ENCODE measurements at places on chromosomes 7 and 10. TPM values are rescaled to one million over a fixed set of nuclear protein-coding genes. Genes with fewer than 3 reads are reported as not detected.

MMD2 gene
- not detected for polyA plus RNA-seq

GRCh38 chr10:113894581-113894980, 40.1 kb downstream of the NHLRC2 start:
- DNase-seq: no peak

ELOVL3 gene
- 0.29 TPM for polyA plus RNA-seq

- DNase-seq: no peak
Observed at GRCh38 chr7:88229302-88229995, 9.6 kb upstream of the SRI start.

DNA sequence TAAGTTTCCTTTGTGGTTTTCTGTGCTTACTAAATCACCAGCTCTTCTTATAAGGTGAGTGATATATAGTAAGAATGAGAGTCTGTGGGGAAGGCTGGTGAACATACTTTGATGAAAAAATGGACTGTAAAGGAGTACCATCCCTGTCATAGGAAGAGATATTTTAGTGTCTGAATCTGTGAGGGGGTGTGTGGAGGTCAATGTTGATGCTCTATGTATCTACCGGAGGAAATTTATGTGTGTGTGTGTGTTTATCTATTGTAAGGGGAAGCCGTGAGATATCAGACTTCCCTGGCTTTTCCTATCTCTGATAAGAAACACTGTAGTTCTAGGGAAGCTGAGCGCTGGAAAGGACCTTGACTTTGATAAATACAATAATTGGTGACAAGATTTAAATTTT, 179.0 kb downstream of the PCDH15 start:
- DNase-seq: no peak

H2BK1 gene
- polyA plus RNA-seq: not detected

DNA sequence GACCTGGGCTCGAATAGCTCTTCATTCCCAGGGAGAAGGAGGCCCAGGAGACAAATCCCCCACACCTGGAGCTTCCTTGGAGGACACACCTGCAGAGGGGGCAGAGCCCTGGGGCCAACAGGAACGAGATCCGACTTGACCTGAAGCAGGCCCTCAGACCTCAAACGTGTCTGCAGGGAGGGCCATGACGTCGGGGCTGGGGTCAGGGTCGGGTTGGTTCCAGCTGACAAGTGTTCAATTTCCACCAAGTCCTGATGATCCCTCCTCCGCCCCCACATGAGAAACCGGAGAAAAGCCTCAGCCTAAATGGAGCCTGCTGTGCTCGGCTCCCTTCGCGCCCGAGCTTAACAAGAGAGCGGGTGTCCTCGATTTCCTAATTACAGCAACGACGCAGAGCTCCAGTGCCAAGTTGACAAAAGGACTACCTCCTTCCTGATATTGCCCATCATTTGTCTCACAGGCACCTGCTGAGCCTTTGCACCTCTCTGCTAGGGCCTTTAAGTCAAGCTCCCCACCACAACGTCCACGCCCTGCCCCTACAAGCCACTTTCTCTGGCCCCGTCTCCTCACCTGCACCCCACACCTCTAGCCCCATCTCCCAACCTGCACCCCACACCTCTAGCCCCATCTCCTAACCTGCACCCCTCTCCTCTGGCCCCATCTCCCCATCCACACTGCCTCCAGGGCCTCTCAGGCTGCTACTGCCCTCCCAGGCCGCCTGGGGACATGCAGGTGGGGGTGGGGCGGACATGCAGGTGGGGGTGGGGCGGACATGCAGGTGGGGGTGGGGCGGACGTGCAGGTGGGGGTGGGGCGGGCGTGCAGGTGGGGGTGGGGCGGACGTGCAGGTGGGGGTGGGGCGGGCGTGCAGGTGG, 519.4 kb downstream of the GLRX3 start:
- DNase-seq: no peak

RADIL gene
- 6.0 TPM for polyA plus RNA-seq

TMEM229A gene
- polyA plus RNA-seq: not detected

- no peak for DNase-seq
Observed at GRCh38 chr10:17872191-17873091, 63.3 kb downstream of the MRC1 start.

DNA sequence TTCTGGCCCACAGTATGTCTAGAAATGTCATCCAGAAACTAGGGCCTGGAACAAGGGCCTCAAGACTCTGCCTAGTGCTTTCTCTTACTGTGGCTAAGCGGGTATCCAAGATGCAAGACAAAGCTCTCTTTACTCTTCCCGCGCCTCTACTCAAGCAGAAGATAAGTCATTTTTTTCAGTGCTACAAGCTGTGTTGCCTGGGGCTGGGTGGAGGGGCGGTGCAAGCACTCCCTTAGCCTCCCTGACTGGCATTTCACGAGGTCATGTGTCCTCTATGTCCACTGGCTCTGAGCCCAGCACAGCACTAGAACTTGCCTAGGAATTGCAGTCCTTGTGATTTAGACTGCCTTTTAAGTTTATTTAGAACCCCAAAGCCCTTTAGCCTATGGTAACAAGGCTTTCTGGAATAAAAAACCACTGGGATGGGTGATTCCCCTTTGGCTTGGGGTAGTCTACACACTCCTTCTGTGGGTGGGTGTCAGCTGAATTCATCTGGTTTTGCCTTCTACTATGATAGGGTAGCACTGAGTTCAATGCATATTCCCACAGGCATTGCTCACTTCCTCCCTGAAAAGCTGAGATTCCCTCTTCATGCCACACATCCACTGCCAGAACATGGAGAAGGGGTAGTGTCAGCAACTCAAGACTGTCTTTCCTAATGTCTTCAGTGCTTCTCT, 371.8 kb upstream of the KCND2 start:
- no peak for DNase-seq

GBX1 gene
- 1.5 TPM for polyA plus RNA-seq

PPP1R9A gene
- polyA plus RNA-seq: 18.4 TPM

PRPS1L1 gene
- not detected for polyA plus RNA-seq

DNA sequence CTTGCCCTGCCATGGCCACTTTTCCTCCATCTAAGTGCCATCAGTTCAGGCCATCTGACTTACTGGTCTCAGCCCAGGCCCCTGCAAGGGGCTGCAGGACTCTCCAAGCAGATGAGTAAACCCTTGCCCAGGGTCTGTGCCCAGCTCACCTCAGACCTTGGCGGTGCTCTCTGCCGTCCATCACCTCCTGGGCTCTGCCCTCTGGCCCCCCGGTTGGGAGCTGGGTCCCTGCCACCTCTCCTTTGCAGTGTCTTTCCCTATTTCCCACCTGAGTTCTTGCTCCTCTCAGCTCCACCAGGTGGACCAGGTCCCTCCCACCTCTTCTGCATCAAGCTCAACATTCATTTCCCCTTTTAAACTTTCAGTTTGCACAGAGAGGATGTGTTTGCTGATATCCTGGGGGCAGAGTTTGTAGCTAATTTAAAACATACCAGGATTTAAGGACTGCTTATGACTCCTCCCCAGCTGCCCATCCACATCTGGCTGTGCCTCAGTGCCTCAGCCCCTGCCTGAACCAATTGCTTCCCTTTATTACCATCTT, 135.5 kb downstream of the SLIT1 start:
- no peak for DNase-seq

SFMBT2 gene
- 8.5 TPM for polyA plus RNA-seq

DNA sequence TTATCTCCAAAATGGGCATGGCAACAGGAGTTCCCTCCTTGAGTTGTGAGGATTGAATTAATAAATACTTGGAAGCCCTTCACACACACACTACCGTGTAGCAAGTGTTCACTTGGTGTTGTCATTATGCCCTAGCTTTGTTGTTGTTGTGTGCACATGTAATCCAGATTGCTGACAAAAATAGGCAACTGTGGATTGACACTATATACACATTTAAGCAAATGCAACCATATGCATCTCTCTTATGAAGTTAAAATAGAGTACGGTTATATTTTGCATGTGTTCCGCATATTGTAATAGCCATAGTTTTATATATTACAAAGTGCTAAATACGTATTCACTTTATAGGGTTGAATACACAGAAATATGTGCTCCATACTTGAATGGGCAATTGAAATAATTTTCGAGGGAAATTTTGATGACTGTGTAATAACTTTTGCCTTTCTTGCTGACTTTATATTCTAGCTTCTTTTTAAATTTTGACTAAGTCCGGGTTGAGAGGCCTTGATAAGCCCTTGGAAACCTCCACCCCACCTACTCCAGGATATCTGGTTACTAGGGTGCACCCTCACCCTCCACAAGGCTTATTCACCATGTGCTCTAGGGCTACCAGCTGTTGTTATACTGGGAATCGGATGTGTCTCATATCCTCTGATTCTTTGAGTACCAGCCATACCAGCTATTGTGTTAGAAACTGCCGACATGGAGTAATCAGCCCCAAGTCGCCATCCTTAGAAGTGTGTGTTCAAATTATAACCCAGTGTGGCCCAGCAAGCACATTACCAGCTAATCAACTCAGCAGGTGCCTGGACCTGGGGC, 265.0 kb downstream of the CAMK1D start:
- DNase-seq: no peak

NPFFR1 gene
- 0.06 TPM for polyA plus RNA-seq

DNA sequence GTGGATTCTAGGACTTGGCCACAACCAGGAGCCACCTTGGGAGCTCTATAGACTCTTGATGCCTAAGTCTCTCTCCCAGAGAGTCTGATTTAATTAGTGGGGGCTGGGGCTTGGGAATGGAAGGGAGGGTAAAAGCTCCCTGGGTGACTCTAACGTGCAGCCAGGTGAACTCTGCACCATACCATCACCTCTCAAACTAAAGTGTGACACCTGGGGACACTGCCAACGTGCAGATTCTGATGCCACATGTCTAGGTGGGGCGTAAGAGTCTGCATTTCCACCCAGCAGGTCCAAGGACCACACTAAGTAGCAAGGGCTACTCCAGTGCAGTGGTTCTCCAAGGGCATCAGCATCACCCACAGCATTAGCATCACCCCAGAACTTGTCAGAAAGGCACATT, 28.3 kb downstream of the LRRC20 start:
- DNase-seq: no peak

- no peak for DNase-seq
Observed at GRCh38 chr10:93992400-93993030, 1.2 kb upstream of the PLCE1 start.

GRCh38 chr10:7817576-7817975, 729 bp upstream of the TAF3 start:
- DNase-seq: no peak
